ENCODE measurements at places on chromosomes 5 and 9. TPM values are rescaled to one million over a fixed set of nuclear protein-coding genes. Genes with fewer than 3 reads are reported as not detected.

Gene PCDHGB7
- 0.47 TPM for total RNA-seq

DNA sequence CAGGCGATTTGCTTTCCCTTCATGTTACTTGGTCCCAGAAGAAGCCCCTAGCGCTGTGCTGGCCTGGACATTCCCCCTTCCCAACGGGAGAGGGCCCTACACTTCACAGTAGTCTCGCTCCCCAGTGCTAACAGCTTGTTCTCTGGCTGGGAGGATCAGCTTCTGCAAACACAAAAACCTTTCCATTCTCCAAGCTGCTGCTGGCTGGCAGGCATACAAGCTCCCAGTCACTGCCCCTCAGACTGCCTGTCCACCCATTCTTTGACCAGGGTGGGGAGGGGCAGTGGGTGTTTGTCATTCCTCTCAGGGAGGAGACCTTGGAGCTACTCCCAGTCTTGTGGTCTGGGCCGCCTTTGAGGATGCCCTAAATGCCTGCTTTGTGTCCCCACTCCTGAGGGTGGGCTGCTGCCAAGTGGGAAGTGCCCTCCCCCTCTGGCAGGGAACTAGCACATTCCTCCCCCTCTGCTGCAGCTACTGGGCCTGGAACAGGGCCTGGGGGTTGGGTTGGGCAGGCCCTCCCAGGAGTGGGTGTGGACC lies 20.8 kb downstream of the ENHO start:
- peak; percentile 79 for DNase-seq

GRCh38 chr9:68749579-68750159 lies 44.6 kb downstream of the PIP5K1B start:
- no peak for DNase-seq

Gene OCLN
- 4.0 TPM for total RNA-seq

GRCh38 chr9:2319421-2319820 lies 302.2 kb upstream of the VLDLR start:
- DNase-seq, result no peak

DNA sequence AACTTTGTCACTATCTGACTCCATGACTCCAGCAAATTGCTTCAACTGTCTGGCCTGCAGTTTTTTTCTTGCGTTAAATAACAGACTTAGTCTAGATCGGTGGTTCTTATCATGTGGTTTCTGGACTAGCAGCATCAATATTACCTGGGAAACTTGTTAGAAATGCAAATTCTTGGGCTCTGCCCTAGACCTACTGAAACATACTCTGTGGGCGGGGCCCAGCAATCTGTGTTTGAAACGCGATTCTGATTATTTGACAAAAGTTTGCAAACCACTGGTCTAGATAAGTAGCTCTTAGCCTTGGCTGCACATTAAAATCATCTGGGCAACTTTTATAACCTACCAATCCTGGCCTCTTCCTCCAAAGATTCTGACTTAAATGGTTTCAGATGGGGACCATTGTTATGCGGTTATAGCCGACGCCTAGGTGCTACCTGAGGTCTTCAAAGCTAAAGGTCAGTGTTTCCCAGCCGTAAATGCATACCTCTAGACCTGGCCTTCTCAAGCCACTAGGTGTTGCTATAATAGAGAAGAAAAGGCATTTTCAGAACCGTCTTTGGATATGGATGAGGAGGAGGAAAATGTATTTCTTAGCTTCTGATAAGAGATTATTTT lies 74.0 kb downstream of the C9orf85 start:
- no peak for DNase-seq

GRCh38 chr9:123401879-123402513 lies 46.0 kb downstream of the CRB2 start:
- peak; percentile 32 for DNase-seq

DNA sequence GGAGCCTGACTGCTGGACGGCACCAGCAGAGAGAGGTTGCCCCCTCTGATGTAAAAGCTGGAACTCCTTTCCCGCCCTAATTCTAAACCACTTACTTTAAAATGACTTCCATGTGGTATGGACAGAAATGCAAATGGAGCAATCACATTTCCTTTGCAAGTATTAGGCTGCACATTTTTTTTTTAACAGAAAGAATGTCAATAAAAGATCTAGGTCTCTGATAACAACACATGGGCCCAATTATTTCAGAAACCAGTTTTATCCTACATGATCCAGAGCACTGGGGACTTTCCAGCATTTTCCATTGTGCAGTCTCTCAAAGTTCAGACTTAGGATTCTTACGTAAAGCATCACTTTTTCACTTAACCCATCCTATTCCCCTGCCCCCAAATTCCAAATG lies 203.7 kb downstream of the NXNL2 start:
- no peak for DNase-seq

DNA sequence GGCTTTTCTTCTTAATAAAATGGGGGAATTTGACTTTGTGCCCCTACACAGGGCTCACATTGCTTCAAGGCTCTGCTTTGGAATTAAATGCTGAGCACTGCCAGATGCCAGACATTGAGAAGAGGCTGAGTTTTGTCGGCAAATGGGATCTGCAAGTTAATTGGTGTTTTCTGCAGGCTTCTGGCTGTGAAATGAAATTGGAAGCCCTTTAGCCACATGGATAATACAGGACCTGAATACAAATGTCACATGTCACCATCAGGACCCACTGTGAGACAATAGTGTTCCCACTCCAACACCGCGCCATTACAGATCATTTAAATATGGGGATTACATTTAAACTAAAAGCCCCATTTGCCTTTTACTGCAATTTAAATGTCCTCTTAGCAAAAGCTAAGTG lies 164.4 kb downstream of the ZSWIM6 start:
- DNase-seq, result no peak

DNA sequence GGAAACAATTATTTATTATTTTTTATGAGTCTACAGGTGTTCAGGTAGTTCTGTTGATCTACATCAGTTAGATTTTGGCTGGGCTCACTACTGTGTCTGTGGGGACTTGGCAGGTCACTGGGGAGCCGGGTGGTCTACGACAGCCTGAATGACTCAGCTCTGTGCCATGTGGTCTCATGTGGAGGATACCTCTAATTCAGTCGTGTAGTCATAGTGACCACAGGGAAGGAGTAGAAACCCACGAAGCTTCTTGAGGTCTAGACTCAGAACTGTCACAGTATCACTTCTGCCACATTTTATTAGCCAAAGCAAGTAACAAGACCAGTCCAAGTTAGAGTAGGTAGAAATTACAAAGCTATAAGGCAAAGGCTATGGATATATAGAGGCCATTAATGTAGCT lies 64.7 kb upstream of the GRAMD2B start:
- peak; percentile 65 for DNase-seq

Gene ARRDC1
- total RNA-seq, result 35.9 TPM

Gene TOPORS
- 20.8 TPM for total RNA-seq

- DNase-seq, result no peak
These were observed 57.3 kb downstream of the CTSL start for GRCh38 chr9:87783180-87783579.

- peak; percentile 27 for DNase-seq
These were observed 344.7 kb upstream of the RGMB start for GRCh38 chr5:98428806-98429205.

GRCh38 chr9:21813575-21814473 lies 11.4 kb downstream of the MTAP start:
- peak; percentile 56 for DNase-seq

Gene SOWAHA
- total RNA-seq, result not detected

Gene LOX
- 10.2 TPM for total RNA-seq

Gene COL27A1
- 19.1 TPM for total RNA-seq

DNA sequence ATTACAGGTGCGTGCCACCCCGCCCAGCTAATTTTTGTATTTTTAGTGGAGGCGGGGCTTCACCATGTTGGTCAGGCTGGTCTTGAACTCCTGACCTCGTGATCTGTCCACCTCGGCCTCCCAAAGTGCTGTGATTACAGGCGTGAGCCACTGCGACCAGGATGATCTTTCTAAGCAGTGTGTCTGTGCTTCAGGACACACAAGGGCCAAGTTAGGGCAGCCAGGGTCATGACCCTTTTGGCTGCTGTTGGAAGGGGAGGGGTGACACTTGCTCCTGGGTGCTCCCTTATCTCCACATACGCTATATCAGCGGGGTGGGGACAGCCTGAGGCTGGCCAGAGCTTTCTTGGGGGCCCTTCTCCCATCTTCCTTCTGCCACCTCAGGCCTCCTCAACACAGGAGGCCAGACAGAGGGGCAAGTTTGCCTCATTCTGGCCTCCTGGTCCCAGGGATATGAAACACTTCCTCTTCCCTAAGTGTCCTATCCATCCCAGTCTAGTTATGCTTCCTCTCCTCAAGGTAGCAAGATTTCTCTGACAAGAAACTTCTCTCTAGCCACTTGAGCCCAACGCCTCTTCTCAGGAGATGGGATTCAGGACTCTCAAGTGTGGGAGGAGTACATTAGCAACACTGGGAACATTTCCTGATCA lies 1.9 kb upstream of the ZNF79 start:
- DNase-seq, result no peak

DNA sequence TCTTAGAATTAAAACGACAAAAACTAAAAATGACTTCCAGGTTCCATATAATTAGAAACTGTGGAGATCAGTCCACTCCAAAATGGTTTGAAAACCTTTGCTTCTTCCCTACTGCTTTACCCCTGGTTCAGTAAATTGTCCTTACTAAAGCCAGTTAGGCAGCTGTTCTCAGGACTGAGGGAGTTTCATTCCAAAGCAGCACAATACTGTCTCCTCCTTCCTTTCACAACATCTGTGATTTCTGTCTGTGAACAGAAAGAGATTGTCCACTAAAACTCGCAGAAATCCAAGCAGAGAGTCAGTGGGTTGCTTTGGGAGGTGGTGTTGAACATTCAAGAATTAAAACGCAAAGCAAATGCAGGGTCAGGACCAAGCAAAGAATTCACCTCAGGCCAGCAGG lies 740.8 kb upstream of the ZNF608 start:
- no peak for DNase-seq

GRCh38 chr9:127838375-127839078 lies 15.9 kb downstream of the ENG start:
- DNase-seq, result peak; percentile 93

Gene PCSK5
- 2.3 TPM for total RNA-seq

- peak; percentile 54 for DNase-seq
These were observed 64.2 kb upstream of the CPEB4 start for GRCh38 chr5:173823721-173824567.

Gene MYMK
- total RNA-seq, result not detected

DNA sequence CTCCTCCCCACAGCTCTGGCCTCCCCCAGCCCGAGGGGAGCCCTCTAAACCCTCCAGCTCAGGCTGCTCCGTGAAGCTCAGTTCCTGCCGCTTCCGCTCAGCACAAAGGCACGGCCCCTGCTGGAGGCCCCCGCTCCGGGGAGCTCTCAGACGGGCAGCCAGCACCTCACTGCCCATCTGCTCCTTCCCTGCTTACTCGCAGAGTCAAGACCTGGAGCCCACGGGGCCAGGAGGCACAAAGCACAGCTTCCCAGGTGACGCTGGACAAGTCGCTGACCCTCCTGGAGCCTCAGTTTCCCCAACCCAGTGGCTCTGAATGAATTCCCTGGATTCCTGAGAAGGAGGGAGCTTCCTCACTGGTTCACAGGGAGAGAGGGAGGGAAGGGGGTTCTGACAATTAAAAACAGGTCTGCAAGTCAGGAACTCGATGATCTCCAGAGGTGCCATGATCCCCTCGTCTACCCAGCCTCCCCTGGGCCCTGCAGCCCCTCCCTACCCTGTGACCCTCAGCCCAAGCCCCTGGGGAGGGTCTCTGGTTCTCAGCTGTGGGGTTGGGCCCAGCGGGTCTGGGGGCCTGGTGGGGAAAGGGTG lies 36.2 kb downstream of the VAV2 start:
- DNase-seq, result no peak

Gene KCNIP1
- total RNA-seq, result not detected

GRCh38 chr5:57429513-57430120 lies 53.0 kb downstream of the ACTBL2 start:
- no peak for DNase-seq

DNA sequence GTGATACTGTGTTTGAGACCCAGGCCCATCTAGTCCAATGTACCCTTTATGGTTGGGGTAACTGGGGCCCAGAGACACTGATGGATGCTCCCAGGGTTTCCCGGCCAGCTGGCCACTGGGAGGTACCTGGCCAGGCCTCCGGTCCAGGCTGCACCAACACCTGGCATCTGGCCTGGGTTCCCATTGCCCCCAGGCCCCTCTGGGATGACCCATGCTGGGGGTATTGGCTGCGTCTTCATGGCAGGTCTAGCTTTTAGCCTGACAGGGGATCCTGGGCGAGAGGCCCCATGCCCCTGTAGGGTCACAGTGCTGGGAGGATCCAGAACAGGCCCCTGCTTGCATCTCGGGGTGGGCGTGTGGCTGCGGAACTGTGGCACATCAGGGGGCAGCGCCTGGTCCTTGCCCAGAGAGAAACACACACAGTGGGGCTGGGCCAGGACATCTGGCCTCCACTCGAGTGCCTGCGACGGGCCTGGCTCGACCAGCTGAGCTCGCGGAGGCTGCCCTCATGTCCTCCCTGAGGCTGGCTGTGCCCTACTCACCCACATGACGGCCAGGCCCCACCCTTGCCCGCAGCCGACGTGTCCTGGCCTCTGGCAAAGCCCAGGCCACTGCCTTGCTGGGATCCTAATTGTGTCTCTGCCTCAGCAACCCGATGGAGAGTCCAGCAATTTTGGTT lies 21.5 kb upstream of the COL5A1 start:
- no peak for DNase-seq

Gene EPB41L4B
- 3.6 TPM for total RNA-seq

Gene SPINK6
- total RNA-seq, result 1.2 TPM

DNA sequence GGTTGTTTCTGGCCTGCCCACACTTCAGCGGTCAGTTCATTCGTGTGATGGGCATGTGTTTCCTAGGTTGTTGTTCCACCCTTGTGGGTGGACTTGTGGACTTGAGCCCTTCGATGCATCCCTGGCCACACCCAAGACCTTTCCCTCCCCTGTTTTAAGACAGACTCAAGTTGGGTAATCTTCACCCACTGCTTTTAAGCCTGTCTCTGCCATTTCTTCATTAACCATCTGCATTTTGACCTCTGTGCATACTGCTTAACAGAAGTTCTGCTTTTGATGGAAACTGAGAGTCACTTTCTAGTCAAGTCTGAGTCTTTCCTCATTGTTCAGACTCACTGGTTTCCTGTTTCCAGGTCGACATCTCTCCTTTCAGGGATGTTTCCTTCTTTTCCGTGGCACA lies 233.7 kb downstream of the ARHGEF28 start:
- no peak for DNase-seq

Gene PSMB7
- 413 TPM for total RNA-seq

Gene MXD3
- 24.6 TPM for total RNA-seq

GRCh38 chr9:93097511-93098201 lies 1.6 kb downstream of the CARD19 start:
- DNase-seq, result no peak

GRCh38 chr5:153399595-153399994 lies 90.9 kb upstream of the GRIA1 start:
- DNase-seq, result peak; percentile 8

DNA sequence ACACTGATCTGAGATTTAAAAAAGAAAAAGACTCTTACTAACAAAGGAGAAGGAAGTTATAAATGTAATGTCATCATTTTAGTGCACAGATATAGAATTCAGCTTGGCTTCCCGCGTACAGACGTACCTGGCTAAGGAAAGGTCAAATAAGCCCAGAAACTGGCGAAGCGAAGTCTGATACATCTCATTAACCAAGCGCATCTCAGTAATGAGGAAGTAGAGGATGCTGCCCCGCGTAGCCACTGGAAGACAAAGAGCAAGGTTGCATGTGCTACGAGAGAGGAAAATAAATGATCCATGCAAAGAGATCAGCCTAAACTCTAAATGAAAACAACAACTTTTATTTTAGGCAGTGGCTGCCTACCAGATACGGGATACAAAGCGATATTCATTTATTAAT lies 208.8 kb downstream of the DNAH5 start:
- no peak for DNase-seq

Gene STK32A
- 0.39 TPM for total RNA-seq

GRCh38 chr9:80156756-80157472 lies 585.1 kb downstream of the TLE4 start:
- no peak for DNase-seq

- DNase-seq, result peak; percentile 93
These were observed 183.0 kb upstream of the FTMT start for GRCh38 chr5:121668635-121669034.

Gene GPR150
- not detected for total RNA-seq

Measured in HT1080 (cell line).